GM12865 (cell line): ENCODE measurements at places on chromosomes 7 and 10.

DNA sequence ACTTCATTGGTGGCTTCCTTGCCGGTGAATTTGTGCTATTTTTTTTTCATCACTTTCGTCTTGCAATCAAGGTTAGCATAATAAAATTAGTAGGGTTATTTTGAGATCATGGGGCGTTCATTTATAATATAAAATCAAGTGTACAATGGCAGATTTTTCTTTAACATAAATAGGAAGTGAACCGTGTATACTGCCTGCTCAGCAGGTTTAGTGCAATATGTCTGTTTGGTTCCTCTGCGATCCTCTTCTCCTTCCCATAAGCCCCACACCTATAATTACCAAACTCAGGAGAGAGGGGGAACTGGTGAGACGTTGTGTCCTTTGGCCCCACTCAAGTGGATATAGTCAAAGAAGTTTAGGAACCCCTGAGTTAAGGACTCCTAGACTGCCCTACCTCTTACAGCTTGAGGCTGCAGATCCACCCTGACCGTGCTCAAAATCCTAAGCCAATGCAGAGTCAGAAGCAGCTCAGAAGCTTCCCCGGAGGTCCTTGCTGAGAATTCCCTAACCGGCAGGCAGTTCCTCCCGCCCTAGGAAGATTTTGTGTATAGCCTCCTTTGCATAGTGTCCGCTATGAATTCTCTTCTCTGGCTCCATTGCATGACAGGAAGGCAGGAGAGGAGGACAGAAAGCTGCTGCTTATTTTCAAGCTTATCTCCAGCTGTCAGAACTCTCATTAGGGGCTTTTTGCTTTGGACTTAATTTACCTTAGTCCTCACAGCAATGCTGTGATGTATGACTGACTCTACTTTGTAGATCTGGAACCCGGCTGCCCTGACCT, 41.5 kb downstream of the PYROXD2 start:
- no peak for DNase-seq

GRCh38 chr10:34286136-34286739, 528.9 kb downstream of the PARD3 start:
- no peak for DNase-seq

GRCh38 chr10:106341356-106341755, 823.1 kb downstream of the SORCS1 start:
- no peak for DNase-seq

- no peak for DNase-seq
These were observed 1.8 kb upstream of the OPN1SW start for GRCh38 chr7:128777156-128778123.

DNA sequence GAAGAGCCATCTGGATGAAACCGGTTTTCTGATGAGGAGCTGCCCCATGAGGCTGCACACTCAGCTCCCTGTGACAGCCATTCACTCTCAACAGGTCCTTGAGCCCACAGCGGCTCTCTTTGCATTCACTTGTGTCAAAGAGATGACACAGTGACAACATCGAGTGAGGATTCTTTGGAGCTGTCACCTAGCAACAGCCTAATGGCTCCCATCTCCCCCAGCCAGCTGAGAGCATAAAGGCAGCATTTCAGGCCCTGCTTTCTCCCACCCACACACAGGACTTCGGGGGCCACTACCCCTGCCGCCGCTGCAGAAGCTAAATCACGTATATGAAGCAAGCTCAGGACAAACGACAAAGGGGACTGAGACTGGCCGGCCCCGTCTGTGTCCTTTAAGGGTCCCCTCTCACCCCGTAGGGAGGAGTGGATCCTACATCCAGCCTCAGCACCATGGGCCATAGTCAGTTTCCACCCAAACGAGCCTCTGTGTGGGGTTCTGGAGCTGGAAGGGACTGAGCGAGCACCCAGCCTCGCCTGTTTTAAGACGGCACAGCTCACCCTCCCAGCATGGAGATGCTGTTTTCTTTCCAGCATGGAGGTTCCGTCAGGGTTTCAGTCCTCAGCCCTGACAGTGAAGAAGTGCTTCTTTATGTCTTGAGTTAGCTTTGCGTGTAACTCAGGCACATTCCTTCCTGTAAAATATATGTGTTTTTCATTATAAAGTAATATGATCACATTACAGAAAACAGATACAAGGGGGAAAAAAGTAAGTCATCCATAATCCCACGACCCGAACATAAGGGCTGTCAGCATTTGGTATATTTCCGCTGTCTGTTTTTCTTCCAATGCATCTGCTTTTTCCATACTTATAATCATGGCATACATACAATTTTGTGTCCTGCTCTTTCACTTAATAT, 4.9 kb downstream of the CPA4 start:
- DNase-seq, result no peak

- peak; percentile 54 for DNase-seq
These were observed 19.3 kb upstream of the ADAMTS14 start for GRCh38 chr10:70652761-70653657.

GRCh38 chr7:77967429-77967828, 168.9 kb downstream of the PHTF2 start:
- DNase-seq, result no peak

DNA sequence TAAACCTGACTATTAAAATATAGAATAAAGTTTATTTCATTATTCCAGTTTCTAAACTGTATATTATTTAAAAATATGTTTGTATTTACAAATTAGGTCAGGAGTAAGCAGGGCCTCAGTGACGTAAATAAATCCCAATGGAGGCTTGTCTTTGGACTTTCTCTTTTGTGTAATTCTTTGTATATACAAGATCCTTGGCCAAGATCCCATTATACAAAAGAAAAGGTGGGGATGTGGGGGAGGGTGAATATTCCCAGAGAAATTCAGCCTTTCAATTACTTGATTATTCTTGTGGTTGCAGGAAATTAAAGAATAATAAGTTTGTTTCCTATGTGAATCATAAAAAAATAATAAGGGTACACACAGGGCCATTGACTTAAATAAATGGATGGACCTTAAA, 178.7 kb upstream of the PRPS1L1 start:
- DNase-seq, result no peak

GRCh38 chr7:37410305-37411229, 38.1 kb downstream of the ELMO1 start:
- no peak for DNase-seq

- DNase-seq, result no peak
These were observed 114.7 kb upstream of the AHR start for GRCh38 chr7:17183630-17184328.

- DNase-seq, result no peak
These were observed 11.0 kb upstream of the C10orf143 start for GRCh38 chr10:130121486-130122079.

DNA sequence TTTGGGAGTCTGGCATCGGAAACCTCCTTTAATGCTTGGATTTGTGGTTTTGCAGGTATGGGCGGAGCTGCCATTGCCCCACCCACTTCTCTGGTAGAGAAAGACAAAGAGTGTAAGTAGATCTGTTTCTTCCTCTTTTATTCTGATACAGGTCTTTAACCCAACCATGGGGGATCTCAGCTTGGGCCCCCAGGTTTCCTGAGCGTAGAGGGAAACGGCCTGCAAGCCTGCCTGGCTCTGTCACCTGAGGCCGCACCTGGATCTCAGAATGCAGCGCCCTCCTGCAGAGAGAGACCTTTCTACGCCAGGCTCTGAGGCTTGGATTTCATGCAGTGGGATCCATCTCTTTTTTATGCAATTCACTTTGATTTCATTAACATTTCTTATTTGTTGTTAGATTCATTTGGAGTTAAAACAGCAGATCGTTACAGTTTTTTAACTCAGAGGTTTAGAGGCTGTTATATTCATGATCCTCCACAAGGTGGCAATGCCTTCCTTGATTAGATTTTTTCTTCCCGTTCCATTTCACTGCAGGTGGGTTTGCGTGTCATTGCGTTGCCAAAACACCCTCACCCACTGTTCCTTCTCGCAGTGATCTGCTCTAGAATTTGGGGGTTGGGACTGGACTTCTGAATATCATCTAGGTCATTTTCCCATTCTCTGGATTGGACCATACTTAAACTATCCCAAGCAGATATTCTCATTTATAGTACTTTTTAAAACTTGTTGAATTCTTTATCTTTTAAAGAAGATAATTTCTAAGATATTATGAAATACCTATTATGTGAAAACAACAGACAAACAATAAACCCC, 20.0 kb downstream of the RBM17 start:
- peak; percentile 62 for DNase-seq

DNA sequence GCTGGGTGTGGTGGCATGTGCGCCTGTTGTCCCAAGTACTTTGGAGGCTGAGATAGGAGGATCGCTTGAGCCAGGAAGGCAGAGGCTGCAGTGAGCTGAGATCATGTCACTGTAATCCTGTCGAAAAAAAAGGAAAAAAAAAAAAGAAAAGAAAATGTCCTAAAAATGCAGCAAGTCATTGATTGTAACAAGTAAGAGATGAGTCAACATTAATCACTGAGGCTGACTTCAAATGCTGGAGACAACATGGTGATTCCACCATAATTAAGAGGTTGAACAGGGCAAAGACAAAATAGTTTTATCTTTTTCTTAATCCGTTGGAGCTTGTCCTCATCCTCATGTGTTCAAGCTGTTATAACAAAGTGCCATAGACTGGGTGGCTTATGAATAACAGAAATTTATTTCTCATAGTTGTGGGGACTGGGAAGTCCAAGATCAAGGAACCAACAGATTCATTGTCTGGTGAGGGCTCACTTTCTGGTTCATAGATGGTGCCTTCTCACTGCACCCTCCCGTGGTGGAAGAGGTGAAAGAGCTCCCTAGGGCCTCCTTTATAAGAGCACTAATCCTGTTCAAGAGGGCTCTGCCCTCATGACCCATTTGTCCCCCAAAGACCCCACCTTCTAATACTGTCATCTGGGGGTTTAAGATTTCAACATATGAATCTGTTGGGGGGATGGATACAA, 60.3 kb downstream of the TBXAS1 start:
- peak; percentile 19 for DNase-seq

GRCh38 chr10:63822496-63822895, 301.3 kb downstream of the REEP3 start:
- DNase-seq, result no peak

DNA sequence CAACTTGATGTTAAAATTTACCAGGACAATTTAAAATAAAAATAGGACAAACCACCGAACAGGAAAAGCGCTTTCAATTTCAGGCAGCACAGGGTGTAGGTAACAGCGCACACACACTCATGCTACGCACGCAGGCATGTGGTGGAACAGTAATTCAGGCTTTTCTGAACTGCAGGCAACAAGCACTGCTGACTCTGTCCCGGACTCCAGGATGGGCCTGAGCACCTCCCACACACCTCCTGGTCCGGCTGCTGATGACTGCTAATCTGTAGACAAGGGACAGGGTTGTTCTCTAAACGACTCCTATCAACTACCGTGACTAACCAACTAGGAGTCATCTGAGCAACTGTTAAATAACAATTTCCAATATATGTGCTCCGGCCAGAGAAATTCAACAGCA, 192.6 kb upstream of the FRMD4A start:
- no peak for DNase-seq

DNA sequence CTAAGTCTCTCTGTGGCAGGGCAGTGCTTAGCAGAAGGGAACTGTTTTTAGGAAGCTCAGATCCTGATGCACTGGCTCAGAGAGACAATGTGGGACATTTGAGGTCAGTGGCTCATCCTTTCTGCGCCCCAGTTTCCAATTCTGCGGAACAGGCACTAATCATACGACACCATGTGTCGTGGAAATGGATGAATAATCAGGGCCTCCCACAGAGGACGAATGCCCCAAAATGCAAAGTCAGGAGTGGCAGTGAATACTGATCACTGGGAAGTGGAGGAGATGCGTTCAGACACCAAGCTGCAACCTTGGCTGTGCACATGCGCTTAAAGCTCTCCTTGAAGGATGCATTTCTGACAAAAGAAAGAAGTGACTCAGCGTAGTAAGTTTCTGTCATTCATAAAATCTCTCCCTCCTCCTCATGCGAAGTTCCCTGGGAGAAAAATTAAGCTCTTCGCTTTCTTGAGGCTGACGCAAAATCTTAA, 21.9 kb upstream of the ECHDC3 start:
- DNase-seq, result no peak

DNA sequence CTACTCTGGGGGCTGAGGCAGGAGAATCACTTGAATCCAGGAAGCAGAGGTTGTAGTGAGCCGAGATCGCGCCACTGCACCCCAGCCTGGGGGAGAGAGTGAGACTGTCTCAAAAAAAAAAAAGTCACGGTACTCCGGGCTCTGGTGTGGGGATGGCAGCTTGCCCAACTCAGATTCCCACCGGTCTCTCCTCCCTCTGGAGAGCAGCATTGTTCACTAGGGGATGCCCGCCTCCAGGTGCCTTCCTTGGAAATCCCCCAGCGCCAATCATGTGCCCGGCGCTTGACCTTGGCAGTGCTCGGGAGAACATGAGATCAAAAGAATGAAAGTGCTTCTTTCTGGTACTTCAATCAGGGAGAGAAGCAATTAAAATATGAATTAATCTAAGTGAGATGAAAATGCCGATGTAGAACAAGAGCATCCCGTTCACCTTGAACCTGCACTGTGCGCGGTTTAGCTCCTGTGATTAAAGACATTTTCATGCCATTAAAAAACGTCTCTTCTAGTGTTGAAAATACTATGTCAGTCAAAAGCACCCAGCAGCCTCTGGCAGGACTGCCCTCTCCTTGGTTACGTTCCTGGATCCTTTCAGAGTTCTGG, 1127.3 kb upstream of the AUTS2 start:
- no peak for DNase-seq

- no peak for DNase-seq
These were observed 1.4 kb upstream of the TMEM26 start for GRCh38 chr10:61454541-61454940.

- no peak for DNase-seq
These were observed 156.4 kb downstream of the CTTNBP2 start for GRCh38 chr7:117716707-117717299.

- DNase-seq, result no peak
These were observed 166.9 kb downstream of the CPEB3 start for GRCh38 chr10:92124020-92124419.

- peak; percentile 37 for DNase-seq
These were observed 884 bp downstream of the ICA1 start for GRCh38 chr7:8260871-8261694.

GRCh38 chr7:102942181-102942866, 29.5 kb downstream of the LRRC17 start:
- DNase-seq, result no peak

- no peak for DNase-seq
These were observed 69.2 kb upstream of the LRRC4 start for GRCh38 chr7:128100225-128100948.

DNA sequence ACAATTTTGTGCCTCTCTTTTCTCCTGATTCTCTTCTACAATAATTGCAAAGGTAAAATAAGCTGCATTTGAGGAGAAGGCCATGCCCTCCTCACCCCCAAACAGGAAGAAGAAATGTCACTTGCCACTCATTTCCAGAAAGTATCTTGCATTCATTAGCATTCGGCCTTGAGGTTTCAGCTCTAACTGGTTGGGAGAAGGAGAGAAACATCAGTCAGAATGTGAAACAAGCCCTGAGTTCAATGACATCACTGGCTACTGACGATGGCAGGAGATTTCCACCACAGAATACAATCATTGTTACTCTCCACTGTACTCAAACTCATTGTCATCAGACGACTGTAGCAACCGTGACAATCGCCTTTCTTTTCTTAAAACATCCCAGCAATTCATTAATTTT, 72.8 kb downstream of the PRKCQ start:
- DNase-seq, result peak; percentile 49

GRCh38 chr10:17730667-17731066, 21.3 kb upstream of the TMEM236 start:
- DNase-seq, result no peak
